MCF 10A (cell line): ENCODE measurements at places on chromosomes 13 and 19. TPM values are rescaled to one million over a fixed set of nuclear protein-coding genes. Genes with fewer than 3 reads are reported as not detected.

DNA sequence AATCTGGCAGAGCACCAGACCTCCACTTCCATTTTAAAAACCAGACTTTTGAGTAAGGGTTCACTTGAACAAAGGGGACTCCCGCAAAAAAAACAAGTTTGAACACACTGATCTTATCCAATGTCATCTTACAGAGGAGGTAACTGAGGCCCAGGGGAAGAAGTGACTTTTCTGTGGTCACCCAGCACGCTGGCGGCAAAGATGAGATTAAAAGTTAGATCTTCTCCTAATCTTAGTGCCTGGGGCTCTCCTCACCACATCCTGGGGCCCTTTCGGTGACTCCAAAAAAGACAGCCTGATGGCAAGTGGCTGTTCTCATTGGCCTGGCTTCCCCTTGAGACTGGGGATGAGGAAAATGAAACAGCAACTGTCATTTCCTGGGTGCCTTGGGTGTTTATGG is 101.8 kb upstream of the ZNF98 start:
- H3K27ac ChIP-seq: no peak overlapping the region
- H3K27me3 ChIP-seq: no peaks in the 10 kb centered on the region
- no peaks in the 10 kb centered on the region for H3K4me1 ChIP-seq
- H3K36me3 ChIP-seq: no peaks in the 10 kb centered on the region
- H3K4me3 ChIP-seq: no peak overlapping the region

DNA sequence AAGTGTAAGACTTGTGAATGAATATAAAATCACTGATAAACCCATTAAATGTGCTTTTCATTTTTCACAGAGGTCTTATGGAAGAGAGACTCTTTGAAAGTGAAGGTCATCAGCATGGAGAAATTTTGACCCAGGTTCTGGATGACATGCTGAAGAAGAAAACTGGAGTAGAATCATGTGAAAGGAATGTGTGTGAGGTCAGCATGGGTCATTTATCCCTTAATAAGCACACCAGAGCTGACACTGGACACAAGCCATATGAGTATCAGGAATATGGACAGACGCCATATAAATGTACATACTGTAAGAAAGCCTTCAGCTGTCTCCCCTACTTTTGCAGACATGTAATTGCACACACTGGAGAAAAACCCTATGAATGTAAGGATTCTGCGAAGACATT is 29.0 kb downstream of the ZNF20 start:
- no peaks in the 10 kb centered on the region for H3K27me3 ChIP-seq
- no peak overlapping the region for H3K27ac ChIP-seq
- H3K4me3 ChIP-seq: no peak overlapping the region
- no peak for DNase-seq

DNA sequence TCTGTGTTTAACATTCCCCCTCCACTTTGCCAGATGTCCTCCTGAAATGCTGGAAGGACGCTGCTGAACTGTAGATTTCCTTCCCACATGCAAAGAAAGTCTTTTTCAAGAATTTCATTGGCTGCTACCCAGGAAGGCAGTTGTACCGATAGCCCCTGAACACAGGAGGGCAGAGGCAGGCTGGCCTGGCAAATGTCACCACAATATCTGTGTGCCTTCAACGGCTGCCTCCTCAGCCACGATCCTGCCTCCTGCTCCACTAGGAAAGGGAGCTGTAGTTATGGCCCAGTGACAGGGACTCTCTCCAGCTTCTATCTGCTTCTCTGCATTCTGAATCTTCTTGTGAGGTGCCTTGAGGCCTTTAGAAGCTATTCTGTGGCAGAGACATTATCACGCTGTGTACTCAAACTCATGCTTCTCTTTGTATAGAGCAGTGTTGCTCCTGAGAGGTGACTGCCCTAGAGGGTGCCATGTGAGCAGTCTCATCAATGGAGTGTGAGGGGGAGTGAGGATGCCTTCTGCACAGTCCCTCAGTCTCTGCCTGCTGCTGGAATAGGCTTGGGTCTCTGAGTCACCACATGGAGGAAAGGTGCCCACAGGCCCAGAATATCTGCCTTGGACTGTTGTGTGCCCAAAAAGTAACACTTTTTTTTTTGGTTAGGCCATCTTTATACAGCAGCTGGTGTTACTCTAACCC is 279.8 kb downstream of the DNAJC15 start:
- H3K27ac ChIP-seq: no peak overlapping the region
- peaks cover 42% of the 10 kb centered on the region for H3K4me1 ChIP-seq
- H3K4me3 ChIP-seq: no peak overlapping the region
- DNase-seq: peak; percentile 35
- H3K36me3 ChIP-seq: no peaks in the 10 kb centered on the region

DNA sequence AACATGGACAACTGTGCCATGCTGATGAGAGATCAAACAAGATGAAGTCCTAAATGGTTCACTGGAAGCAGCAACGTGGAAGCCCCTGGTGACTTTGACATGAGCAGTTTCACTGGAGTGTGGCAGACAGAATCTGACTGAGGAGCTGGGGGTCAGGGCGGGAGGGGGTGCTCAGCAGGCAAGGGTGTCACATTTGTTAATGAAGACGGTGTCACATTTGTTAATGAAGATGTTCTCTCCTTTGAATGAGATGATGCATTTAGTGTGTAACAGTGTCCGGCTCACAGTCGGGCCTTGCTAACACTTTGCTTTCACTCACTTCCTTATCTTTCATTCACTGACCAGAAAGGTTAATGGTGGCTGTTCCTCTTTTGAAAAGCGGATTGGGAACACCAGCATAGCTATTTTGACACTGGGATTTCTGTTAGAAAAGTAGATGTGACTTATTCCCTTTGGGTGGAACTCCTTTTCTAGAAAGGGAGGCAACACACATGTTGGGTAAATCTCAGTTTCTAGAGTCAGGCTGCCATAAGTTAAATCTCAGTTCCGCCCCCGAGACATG is 693.7 kb downstream of the UQCRFS1 start:
- no peaks in the 10 kb centered on the region for H3K27me3 ChIP-seq
- H3K4me3 ChIP-seq: no peak overlapping the region
- H3K36me3 ChIP-seq: no peaks in the 10 kb centered on the region

- H3K4me1 ChIP-seq: no peaks in the 10 kb centered on the region
- no peak overlapping the region for H3K4me3 ChIP-seq
- no peaks in the 10 kb centered on the region for H3K36me3 ChIP-seq
- no peak overlapping the region for H3K27ac ChIP-seq
- no peak for DNase-seq
Observed at GRCh38 chr19:36972571-36972970, 56.4 kb downstream of the ZNF568 start.

DNA sequence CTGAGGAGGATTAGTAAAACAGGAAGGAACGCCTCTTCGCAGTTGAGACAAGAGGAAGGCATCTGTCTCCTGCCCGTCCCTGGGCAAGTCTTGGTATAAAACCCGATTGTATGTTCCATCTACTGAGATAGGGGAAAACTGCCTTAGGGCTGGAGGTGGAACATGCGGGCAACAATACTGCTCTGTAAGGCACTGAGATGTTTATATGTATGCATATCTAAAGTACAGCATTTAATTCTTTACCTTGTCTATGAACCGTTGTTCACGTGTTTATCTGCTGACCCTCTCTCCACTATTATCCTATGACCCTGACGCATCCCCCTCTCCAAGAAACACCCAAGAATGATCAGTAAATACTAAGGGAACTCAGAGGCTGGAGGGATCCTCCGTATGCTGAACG is 722 bp upstream of the TIMM50 start:
- H3K4me1 ChIP-seq: peaks cover 15% of the 10 kb centered on the region
- H3K27me3 ChIP-seq: no peaks in the 10 kb centered on the region
- no peak for DNase-seq
- peak overlapping the region; percentile 91 for H3K27ac ChIP-seq
- peaks cover 38% of the 10 kb centered on the region for H3K36me3 ChIP-seq

GRCh38 chr13:42413484-42413815 is 141.5 kb downstream of the AKAP11 start:
- H3K4me1 ChIP-seq: no peaks in the 10 kb centered on the region
- no peak overlapping the region for H3K27ac ChIP-seq
- no peak overlapping the region for H3K4me3 ChIP-seq
- H3K27me3 ChIP-seq: no peaks in the 10 kb centered on the region
- no peak for DNase-seq

Gene GARIN5A
- total RNA-seq: 1.5 and 2.7 TPM in 2 replicates

Gene MAB21L1
- total RNA-seq: not detected in 2 replicates

Gene TMEM238
- total RNA-seq: 10.6 and 14.9 TPM in 2 replicates

Gene ZNF121
- total RNA-seq: 51.9 and 63.9 TPM in 2 replicates
